Gastroesophageal sphincter (tissue), 4 donors: ENCODE measurements at places on chromosomes 2 and 18. TPM values are rescaled to one million over a fixed set of nuclear protein-coding genes. Genes with fewer than 3 reads are reported as not detected.
A peak's percentile ranks its signal among the peaks of the same experiment; 100 is the strongest.

The FOXI3 gene
- total RNA-seq: not detected

The BMP10 gene
- not detected for total RNA-seq

The C18orf54 gene
- 2.3 TPM for total RNA-seq

DNA sequence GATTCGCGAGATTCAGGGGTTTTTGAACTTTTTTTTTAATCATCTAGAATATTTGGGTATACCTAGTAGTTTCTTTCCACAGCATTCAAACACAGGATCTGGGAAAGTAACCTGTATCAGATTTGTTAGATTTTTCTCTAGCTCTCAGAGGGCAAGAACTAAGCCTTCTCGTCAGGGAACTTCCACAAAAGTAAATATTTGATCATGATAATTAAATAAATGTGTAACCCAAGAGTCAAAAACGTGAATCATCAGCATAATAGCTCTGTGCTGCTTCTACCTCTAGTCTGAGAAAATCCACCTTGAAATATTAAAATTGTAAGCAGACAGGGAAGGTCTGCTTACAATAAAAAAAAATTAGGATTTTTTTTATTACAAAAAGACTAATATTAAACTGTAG, 225.7 kb upstream of the SPOPL start:
- H3K27ac ChIP-seq: no peak overlapping the region
- no peaks in the 10 kb centered on the region for H3K36me3 ChIP-seq
- no peaks in the 10 kb centered on the region for H3K27me3 ChIP-seq
- H3K4me1 ChIP-seq: no peaks in the 10 kb centered on the region
- ATAC-seq: no peak
- no peak overlapping the region for H3K4me3 ChIP-seq

GRCh38 chr2:226052772-226053416, 653.4 kb downstream of the NYAP2 start:
- ATAC-seq: no peak
- no peaks in the 10 kb centered on the region for H3K36me3 ChIP-seq
- no peaks in the 10 kb centered on the region for H3K4me1 ChIP-seq
- H3K4me3 ChIP-seq: no peak overlapping the region

DNA sequence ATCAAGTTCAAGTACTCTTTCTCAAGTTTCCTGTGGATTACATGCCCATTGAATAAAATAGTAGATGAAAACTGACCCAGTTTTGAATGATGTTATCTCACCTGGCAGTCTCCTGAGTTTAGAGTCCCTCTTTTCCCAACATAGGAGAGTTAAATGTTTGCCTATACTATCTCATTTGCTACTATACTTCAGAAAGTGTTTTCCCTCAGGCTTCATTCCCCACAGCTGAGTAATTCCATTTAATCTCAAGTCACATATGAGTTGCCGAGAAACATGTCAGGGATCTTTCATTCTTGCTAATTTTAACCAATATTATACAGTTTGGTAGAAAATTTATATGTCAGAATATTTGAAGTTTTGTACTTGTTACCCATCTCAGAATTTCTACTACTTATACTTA, 150.4 kb upstream of the CDH19 start:
- no peaks in the 10 kb centered on the region for H3K4me1 ChIP-seq
- H3K27me3 ChIP-seq: no peaks in the 10 kb centered on the region
- no peak overlapping the region for H3K27ac ChIP-seq
- H3K4me3 ChIP-seq: no peak overlapping the region

- H3K27ac ChIP-seq: peak overlapping the region; percentile 93
- H3K4me3 ChIP-seq: no peak overlapping the region
- H3K27me3 ChIP-seq: no peaks in the 10 kb centered on the region
- no peaks in the 10 kb centered on the region for H3K36me3 ChIP-seq
- peak; percentile 56 for ATAC-seq
Observed at GRCh38 chr2:40281021-40281940, 170.6 kb downstream of the SLC8A1 start.

- peak overlapping the region; percentile 23 for H3K27ac ChIP-seq
- H3K4me3 ChIP-seq: no peak overlapping the region
- H3K36me3 ChIP-seq: no peaks in the 10 kb centered on the region
- no peak for ATAC-seq
- no peaks in the 10 kb centered on the region for H3K4me1 ChIP-seq
- H3K27me3 ChIP-seq: no peaks in the 10 kb centered on the region
Observed at GRCh38 chr18:13471971-13472628, 253.5 kb downstream of the LDLRAD4 start.

DNA sequence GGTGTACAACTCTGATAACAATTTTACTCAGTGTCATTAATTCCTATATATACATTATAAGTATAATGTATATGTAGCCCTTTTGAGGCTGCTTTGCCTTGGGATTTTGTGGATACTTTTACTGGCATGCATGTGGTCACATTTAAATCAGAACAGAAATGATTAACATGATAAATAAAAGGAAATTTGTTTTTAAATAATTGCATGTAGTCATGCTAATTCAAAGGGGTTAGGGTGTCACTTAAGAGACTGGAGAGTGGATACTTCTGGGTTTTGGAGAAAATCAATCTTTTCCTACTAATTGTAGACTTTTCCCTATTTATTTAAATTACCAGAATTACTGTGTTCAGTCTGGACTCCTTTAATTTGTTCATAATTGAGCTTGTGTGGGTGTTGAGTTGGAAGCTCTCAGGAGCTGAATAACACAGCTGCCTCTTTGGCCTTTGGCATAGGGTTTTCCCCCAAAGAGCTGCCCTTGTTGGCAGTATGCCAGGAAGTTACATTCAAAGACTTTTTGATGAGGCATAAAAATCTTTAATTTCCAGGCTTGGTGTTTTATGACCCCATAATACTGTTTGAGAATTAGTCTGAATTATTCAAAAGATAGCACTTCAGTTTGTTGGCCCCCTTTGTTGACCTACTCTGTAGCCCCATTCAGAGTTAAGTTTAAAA, 484.7 kb upstream of the NRP2 start:
- H3K4me3 ChIP-seq: no peak overlapping the region
- no peak for ATAC-seq
- peaks cover 5% of the 10 kb centered on the region for H3K4me1 ChIP-seq

- H3K4me3 ChIP-seq: peak overlapping the region; percentile 14
- no peak for ATAC-seq
- H3K27ac ChIP-seq: no peak overlapping the region
- H3K27me3 ChIP-seq: no peaks in the 10 kb centered on the region
- H3K36me3 ChIP-seq: no peaks in the 10 kb centered on the region
Observed at GRCh38 chr2:8575038-8575833, 106.6 kb upstream of the ID2 start.

DNA sequence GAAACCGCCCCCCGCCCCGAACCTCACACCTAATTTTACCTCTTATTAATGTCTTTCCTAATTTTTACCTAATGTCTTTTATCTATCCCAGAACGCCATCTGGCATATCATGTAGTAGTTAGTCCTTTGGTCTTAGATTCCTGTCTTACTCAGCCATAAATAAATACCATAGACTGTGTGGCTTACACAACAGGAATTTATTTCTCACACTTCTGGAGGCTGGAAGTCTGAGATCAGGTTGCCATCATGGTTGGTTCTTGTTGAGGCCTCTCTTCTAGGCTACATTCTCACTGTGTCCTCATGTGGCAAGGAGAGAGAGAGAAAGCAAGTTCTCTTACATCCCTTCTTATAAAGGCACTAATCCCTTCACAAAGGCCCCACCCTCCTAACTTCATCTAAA, 46.8 kb downstream of the RHBDD1 start:
- no peak for ATAC-seq
- no peak overlapping the region for H3K4me3 ChIP-seq
- H3K36me3 ChIP-seq: peaks cover 4% of the 10 kb centered on the region
- H3K27me3 ChIP-seq: no peaks in the 10 kb centered on the region

- no peak for ATAC-seq
- peaks cover 22% of the 10 kb centered on the region for H3K4me1 ChIP-seq
- H3K4me3 ChIP-seq: no peak overlapping the region
- no peaks in the 10 kb centered on the region for H3K36me3 ChIP-seq
- no peak overlapping the region for H3K27ac ChIP-seq
- no peaks in the 10 kb centered on the region for H3K27me3 ChIP-seq
Observed at GRCh38 chr2:72676341-72677025, 149.3 kb downstream of the EXOC6B start.
